GM19239 (cell line): ENCODE measurements at places on chromosomes 16 and 17.

GRCh38 chr17:32916134-32916533 is 11.8 kb upstream of the TMEM98 start:
- DNase-seq: no peak

DNA sequence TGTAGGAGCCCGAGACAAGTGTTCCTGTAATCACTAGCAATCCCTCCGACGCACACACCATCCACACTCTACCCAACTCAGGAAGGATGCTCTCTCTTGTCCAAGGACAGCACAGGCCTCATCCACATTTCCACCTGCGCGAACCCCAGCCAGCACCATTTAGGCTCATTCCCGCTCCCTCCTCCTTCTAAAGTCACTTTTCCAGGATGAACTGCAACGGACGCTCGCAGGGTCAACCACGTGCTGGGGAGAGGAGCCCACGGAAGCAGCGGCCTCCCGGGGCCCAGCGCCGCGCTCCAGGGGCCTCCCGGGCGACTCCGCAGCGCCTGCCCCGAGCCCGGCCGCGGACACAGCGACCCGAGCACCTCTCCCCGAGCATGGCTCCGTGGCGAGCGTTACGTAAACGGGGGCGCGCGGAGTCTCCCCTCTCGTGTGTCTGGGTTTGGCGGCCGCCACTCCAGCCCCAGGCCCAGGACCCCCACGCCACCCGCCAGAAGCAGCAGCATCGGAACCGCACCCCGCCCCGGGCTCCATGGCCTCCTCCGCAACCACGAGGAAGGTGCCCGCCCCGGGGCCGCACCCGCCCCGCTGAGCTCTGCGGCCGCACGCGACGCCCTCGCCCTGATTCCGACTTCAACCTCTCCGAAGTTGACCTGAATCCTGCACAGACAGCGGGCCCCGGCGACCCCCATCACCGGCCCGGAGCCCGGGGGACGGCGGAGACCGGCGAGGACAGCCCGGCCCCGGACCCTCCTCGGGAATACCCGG is 668 bp downstream of the USP36 start:
- DNase-seq: peak; percentile 34

DNA sequence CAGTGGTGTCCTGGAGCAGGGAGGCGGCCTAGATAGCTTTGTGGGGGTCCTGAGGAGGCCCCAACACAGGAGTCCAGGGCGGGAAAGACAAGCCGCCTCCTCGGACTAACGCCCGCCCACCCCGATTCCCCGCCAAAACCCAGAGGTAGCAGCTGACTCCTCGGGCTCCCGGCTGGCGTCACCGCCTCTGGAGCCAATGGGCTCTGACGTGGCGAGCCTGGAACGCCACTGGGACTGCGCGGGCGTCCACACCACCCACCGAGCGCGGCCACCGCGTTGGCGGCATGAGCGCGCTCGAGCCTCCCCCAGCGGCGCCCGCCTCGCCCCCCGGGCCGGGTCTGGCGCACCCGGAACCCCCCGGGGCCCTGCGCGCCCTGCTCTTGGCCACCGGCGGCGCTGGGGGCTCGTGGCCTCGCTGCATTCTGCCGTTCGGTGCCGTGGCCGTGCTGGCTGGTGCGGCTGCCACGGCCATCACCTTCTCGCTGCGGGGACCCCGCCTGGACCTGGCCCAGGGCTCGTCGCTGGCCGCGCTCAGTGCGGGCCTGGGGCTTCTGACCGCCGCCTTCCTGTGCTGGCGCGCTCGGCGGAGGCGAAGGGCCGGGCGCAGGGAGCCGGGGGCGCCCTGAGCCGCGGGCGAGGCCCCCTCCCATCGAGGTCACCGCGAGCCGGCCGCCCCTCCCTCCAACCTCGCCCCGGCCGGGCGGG is 3.4 kb upstream of the NTN3 start:
- DNase-seq: peak; percentile 62

- no peak for DNase-seq
These were observed 23.8 kb upstream of the NFATC3 start for GRCh38 chr16:68061396-68061795.

- no peak for DNase-seq
These were observed 152.9 kb downstream of the CBLN1 start for GRCh38 chr16:49128740-49129139.

GRCh38 chr17:56186222-56186786 is 33.0 kb downstream of the ANKFN1 start:
- no peak for DNase-seq
